ENCODE measurements at places on chromosomes 4 and X. TPM values are rescaled to one million over a fixed set of nuclear protein-coding genes. Genes with fewer than 3 reads are reported as not detected.
A peak's percentile ranks its signal among the peaks of the same experiment; 100 is the strongest.

PROM1 gene
- 1.1 TPM for total RNA-seq

DNA sequence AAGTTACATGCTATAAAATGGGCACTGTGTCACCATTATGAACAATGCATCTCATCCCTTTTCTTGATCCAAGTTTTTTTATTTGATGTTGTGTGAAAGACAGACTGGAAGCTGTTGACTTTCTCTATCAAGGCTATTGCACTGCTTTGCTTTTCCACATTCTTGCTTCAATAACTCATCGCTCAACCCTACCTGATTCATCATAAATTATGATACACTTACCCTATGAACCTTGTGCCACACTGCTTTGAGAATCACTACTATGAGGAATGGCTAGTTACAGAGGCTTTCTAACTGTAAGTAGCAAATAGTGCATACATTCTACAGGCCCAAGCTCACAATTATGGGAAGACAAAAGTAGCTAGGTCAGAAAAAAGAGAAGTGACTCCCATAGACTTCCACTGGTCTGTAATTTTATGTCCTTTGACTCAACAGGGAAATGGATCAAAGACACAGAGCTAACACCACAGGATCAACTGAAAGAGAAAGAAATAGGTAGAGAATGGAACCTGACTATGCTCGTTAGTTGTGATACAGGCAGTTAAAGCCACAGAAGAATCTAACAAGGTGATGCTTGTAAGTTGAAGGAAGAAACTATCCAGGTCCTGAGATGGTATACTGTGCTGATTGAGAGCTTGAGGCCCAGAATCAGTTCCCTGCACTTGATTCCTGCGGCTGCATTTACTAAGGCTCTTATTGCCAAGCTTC is 163.5 kb downstream of the PPP3CA start:
- DNase-seq, result no peak
- no peaks in the 10 kb centered on the region for H3K36me3 ChIP-seq
- no peaks in the 10 kb centered on the region for H3K27me3 ChIP-seq

DNA sequence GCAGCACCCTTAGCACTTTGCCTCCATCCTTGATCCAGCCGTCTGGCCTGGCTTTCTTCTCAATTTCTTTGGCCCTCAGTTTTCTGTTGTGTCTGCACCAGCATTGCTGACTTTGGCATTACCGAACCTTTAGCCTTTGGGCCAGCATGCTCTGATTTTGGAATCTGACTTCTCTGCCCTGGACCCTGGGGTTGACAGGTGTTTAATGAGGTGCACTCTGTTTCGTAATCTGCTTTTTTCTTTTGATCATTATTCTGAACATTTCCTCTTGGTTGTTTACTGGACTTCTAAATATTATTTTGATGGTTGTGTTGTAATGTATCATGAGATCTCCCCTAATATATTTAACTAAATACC is 71.5 kb upstream of the ENPP6 start:
- no peak overlapping the region for H3K27ac ChIP-seq
- H3K4me3 ChIP-seq, result no peak overlapping the region
- DNase-seq, result no peak
- H3K36me3 ChIP-seq, result no peaks in the 10 kb centered on the region
- no peaks in the 10 kb centered on the region for H3K27me3 ChIP-seq

DNA sequence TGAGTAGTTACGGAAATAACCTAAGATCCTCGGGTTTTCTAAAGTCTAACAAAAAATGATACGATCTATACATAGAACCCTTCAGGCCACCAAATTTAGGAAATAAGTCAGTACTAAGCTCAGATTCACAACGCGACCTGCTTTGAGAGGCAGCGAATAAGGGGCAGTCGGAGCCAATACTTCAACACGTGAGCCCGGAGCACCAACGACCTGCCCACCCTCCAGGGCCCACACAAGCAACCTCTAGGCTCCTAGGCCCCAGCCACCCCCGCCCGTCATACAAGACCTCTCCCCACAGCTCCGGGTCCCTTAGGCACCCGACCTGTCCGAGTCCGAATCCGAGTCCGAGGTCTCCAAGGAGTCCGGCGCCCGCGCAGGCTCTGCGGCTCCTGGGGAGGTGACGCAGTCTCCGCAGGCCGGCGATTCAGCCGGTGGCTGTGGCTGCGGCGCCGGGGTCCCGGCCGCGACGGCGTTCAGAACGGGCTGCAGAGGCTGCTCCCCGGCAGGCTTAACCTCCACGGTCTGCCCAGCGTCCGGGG is 580 bp downstream of the NAF1 start:
- no peaks in the 10 kb centered on the region for H3K27me3 ChIP-seq
- H3K4me3 ChIP-seq, result peak overlapping the region; percentile 78
- H3K36me3 ChIP-seq, result peaks cover 5% of the 10 kb centered on the region
- H3K4me1 ChIP-seq, result peaks cover 11% of the 10 kb centered on the region

GRCh38 chr4:185532795-185533324 is 2.4 kb downstream of the PDLIM3 start:
- peaks cover 50% of the 10 kb centered on the region for H3K27me3 ChIP-seq
- H3K4me3 ChIP-seq, result no peak overlapping the region
- no peaks in the 10 kb centered on the region for H3K36me3 ChIP-seq
- DNase-seq, result no peak
- H3K27ac ChIP-seq, result no peak overlapping the region

GRCh38 chr4:184647266-184648053 is 1.8 kb downstream of the CASP3 start:
- peaks cover 34% of the 10 kb centered on the region for H3K36me3 ChIP-seq
- no peak for DNase-seq
- H3K27me3 ChIP-seq, result no peaks in the 10 kb centered on the region
- H3K4me1 ChIP-seq, result peaks cover 21% of the 10 kb centered on the region
- peak overlapping the region; percentile 90 for H3K27ac ChIP-seq

DNA sequence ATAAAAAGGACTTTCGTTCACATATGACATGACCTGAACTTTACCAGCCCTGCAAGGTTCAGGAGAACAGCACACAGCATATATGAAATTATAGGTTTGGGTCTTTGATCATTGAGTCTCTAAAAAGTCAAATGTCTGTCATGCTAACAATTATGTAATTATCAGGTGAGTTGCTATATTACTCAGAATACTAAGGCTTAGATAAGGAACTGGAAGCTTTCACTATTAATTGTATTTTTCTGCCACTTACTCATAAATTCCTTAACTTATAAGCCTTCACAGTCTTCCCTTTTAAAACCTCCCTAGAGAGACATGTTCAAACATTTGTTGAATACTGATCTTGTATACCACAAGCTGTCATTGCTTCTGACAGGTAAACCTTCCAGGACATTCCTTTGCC is 292.8 kb upstream of the MAGEB2 start:
- no peaks in the 10 kb centered on the region for H3K27me3 ChIP-seq
- H3K27ac ChIP-seq, result no peak overlapping the region
- H3K4me1 ChIP-seq, result no peaks in the 10 kb centered on the region
- no peaks in the 10 kb centered on the region for H3K36me3 ChIP-seq
- DNase-seq, result no peak
- no peak overlapping the region for H3K4me3 ChIP-seq

Data from thymus (tissue), 14 donors.